ENCODE measurements at places on chromosomes 2 and 18.

DNA sequence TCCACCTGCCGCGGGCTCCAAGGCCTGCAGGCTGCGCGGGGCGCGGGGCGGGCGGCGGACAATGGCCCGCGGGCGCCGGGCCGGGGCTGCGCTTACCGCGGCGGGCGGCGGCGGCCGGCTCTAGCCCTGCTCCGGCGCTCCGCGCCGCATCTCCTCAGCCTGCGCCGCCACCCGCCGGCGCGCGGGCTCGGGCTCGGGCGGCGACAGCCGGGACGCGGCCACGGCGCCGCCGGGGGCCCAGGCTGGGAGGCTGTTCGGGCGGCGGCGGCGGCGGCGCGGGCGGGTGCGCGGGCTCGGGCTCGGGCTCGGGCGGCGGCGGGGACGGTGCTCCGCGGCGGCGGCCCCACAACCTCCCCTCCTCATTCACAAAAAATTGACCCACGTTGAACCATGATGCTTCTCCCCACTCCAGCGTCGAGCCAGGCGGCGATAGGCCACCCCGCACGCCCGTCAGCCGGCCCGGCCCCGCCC, at the start of gene HDAC4:
Gene HDAC4 (minus strand): TSS at position 425 of the 471 bp plus-strand sequence. CDS start 48,321 bp downstream, outside the sequence.
- no peak for DNase-seq

DNA sequence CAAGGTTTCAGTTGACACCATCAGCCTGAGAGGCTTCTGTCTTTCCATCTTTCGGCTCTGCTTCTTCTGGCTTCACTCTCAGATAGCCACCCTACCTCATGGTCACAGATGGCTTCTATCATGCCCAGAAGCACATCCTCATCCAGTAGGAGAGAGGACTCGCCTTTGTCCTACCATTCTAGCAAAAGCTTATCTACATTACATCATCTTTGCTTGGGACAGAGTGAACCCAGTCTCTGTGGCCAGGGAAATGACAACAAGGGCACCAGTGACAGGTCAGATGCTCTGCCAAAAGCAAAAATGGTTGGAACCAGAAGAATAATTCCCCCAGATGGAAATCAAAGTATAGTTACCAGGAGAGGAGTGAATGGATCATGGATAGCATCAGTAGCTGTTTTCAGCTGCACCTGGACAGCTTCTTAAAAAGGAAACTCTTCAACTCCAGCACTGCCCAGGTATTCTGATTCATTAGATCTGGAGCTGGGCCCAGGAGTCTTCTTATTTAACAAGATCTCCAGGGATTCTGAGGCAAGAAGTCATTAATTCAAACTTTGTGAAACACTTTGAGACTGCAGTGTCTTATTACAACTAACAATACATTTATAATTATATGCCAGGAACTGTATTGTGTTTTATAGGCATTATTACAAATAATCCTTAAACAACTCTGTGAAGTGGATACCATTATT, 257.7 kb upstream of the UBE2E3 start:
- DNase-seq: no peak

GRCh38 chr18:23745366-23745765, 56.1 kb downstream of the LAMA3 start:
- no peak for DNase-seq

DNA sequence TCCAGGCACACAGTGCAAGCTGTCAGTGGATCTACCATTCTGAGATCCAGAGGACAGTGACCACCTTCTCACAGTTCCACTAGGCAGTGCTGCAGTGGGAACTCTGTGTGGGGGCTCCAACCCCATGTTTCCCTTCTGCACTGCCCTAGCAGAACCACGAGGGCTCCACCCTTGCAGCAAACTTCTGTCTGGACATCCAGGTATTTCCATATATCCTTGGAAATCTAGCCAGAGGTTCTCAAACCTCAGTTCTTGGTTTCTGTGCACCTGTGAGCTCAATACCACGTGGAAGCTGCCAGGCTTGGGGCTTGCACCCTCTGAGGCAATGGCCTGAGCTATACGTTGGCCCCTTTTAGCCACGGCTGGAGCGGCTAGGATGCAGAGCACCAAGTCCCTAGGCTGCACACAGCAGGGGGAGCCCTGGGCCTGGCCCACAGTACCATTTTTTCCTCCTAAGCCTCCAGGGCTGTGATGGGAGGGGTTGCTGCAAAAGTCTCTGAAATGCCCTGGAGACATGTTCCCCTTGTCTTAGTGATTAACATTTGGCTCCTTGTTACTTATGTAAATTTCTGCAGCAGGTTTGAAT, 77.5 kb downstream of the MAP4K3 start:
- DNase-seq: no peak

- no peak for DNase-seq
Measured at GRCh38 chr2:233387667-233388528, 33.6 kb downstream of the DGKD start.

DNA sequence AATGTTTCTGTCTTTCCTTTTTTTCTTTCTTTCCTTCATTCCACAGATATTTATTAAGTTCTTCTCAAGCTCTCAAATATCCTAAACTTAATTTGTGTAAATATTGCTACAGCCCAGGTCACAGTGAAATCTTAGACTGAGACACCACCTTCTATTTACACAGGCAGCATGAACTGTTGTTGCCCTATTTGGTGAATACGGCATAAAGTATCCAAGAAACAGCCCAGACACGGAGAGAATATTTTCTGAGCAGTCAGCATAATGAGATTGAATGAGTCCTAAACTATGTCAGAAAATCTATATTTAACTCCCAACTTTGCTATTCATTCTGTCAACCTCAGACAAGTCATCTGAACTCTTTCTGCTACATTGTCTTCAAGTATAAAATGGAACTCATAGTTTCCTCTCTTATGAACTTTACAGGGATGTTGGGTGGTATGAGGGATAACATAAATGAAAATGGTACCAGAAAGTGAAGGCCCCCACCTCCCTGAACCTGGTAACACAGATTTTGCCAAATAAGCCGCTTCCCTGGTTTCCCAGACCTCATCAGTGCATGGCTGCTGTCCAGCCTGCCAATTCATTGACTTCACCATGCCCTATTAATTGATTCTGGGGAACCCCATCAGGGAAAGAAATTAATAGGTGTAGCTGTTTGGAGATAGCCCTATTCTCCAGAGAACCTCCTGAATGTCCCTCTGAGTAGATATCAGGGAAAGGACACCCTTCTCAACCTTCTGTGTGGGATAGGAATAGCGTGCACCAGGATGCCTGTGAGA, 235.9 kb downstream of the SETBP1 start:
- DNase-seq: no peak

GRCh38 chr2:39377226-39377939, 59.7 kb downstream of the MAP4K3 start:
- DNase-seq: no peak

DNA sequence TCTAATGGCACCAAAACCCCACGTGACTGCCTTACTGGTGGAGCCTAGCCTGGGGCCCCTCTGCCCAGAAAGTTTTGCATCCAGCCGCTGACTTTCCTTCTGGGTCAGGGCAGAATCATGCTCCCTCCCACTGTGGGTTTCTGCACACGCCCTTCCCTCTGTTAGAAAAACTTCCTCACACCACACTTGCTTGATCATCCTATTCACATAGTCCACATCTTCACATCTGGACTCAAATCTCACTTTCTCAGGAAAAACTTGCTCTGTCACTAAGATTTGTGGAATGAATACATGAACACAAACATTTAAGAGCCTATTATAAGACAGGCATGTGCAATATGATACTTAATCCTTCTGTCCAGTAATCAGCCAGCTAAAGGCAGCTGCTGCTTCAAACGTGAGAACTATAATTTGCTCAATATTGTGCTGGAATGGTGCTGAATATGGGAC, 274.7 kb downstream of the RND3 start:
- DNase-seq: no peak

DNA sequence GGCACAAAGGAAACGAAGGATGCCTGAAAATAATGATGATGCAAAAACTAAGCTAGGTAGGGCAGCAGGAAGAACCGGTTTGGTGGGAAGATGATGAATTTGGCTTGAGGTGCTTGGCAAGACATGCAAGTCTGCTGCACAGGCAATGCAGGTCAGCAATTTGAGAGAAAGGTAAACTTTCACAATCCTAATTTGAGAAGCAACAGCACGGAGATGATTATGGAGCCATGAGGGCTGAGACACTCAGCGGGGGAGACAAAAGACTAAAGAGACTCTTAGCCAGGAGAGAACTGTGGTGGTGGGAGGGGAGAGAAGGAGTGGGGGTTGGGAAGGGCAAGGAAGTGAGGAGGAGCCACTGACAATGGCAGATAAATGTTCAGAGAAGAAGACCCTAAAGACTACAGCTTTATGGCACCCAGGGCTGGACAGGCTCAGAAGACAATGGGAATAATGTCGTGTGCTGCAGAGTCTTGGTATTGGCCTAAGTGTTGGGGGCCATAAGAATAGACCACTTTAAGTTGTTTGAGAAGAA, 19.4 kb upstream of the RNF149 start:
- DNase-seq: no peak

GRCh38 chr2:181072486-181073235, 92.3 kb downstream of the UBE2E3 start:
- DNase-seq: no peak

DNA sequence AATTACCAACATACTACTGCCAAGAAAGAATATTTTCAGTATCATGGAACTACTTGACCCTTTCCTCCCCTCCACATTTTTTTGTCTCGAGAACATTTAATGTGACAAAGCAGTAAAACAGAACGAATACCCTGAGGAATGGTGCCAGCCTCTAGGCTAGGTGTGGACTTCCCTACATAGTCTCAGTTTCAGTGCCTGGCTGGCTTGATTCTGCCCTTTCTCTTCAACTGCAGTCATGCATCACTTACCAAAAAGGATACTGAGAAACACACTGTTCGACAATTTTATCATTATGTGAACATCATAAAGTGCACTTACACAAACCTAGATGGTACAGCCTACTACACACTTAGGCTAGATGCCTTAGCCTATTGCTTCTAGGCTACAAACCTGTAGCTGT, 305.3 kb upstream of the HNRNPA3 start:
- no peak for DNase-seq

GRCh38 chr2:647003-647560, 30.1 kb downstream of the TMEM18 start:
- no peak for DNase-seq

GRCh38 chr2:10486601-10487079, 38.5 kb upstream of the ODC1 start:
- no peak for DNase-seq

DNA sequence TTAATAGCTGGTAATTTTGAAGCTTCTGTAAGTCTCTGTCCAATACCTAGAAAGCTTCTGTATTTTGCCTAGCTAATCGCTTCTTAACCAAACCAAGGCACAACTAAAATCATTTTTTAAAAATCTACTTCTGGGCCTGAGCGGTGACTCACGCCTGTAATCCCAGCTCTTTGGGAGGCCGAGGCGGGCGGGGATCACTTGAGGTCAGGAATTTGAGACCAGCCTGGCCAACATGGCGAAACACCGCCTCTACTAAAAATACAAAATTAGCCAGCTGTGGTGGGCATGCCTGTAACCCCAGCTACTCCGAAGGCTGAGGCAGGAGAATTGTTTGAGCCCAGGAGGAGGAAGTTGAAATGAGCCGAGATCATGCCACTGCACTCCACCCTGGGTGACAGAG, 148.6 kb upstream of the FIGN start:
- no peak for DNase-seq

DNA sequence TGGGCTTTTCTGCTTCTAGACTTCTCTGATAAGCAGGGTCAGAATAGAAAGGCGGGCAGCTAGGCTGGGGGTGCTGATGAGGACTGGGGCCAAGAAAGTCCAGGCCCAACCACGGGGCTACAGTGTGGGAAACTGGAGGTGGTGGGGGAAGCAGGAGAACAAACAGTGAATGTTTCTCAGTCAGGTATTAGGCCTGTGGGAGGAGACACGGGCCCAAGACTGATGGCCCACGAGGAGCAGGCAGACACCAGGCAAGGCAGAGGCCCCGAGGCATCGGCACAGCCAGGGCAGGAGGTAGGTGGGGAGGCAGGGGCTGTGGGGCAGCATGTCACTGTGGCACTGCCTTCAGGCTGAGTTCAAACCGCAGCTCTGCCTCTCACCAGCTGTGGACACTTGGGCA, 40.7 kb downstream of the KCNIP3 start:
- DNase-seq: no peak

Measured in stimulated activated CD8-positive, alpha-beta memory T cell treated with anti-CD3 and anti-CD28 coated beads, Interleukin-7, amount 100 ng/mL, for 24 hours (primary cell).